ENCODE measurements at places on chromosomes 13 and 19. TPM values are rescaled to one million over a fixed set of nuclear protein-coding genes. Genes with fewer than 3 reads are reported as not detected.

ZNF534 gene
- total RNA-seq = not detected

NKPD1 gene
- total RNA-seq = 0.14 TPM

THSD8 gene
- 29.8 TPM for total RNA-seq

AMER2 gene
- total RNA-seq = not detected

ZNF568 gene
- total RNA-seq = 8.6 TPM

DLL3 gene
- 0.98 TPM for total RNA-seq

SIGLECL1 gene
- not detected for total RNA-seq

DACT3 gene
- total RNA-seq = 1.2 TPM

ZGLP1 gene
- 0.93 TPM for total RNA-seq

SBK2 gene
- total RNA-seq = not detected

LILRA1 gene
- total RNA-seq = not detected

EBPL gene
- 39.5 TPM for total RNA-seq

GRCh38 chr13:19150226-19150625, 31.4 kb downstream of the TUBA3C start:
- no peaks in the 10 kb centered on the region for H3K36me3 ChIP-seq
- no peak for DNase-seq
- no peaks in the 10 kb centered on the region for H3K4me1 ChIP-seq
- H3K4me3 ChIP-seq = no peak overlapping the region

- no peak overlapping the region for H3K27ac ChIP-seq
- H3K36me3 ChIP-seq = no peaks in the 10 kb centered on the region
- H3K4me3 ChIP-seq = no peak overlapping the region
These were observed 43.7 kb downstream of the ZNF557 start for GRCh38 chr19:7113233-7113632.

GRCh38 chr19:13411899-13412298, 94.4 kb downstream of the CACNA1A start:
- no peaks in the 10 kb centered on the region for H3K27me3 ChIP-seq
- H3K4me1 ChIP-seq = no peaks in the 10 kb centered on the region
- no peak overlapping the region for H3K4me3 ChIP-seq
- H3K36me3 ChIP-seq = no peaks in the 10 kb centered on the region

DNA sequence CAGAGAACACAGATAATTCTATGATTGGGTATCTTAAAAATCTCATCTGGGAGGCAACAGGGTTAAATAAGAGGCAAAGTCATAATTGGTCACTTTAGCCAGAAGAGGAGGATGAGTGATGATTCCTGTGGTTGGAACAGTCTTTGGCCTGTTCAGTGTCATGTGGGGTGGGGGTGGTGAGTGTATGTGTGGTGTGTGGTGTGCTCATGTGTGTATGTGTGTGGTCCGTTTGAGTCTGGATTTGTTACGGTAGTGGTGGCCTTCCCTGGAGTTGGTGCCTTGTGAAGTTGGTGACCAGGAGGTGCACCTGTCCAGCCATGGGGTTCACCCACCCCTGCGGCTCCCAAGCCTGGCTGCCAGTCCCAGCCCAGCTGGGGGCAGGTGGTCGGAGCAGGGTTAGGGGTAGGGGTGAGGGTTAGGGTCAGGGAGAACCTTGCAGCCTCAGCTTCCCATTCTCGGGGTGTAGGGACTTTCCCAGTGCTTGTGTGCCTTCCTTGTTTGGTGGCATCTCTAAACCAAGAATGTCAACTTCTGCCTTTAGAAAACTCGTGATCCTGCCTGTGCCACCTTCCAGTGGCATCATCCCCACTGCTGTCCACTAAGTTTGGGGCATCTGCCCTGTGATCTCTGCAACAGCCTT, 97.5 kb downstream of the RAB20 start:
- no peak overlapping the region for H3K4me3 ChIP-seq
- DNase-seq = no peak
- no peaks in the 10 kb centered on the region for H3K4me1 ChIP-seq
- no peaks in the 10 kb centered on the region for H3K36me3 ChIP-seq

- H3K36me3 ChIP-seq = no peaks in the 10 kb centered on the region
- DNase-seq = no peak
- H3K4me1 ChIP-seq = peaks cover 8% of the 10 kb centered on the region
- no peak overlapping the region for H3K27ac ChIP-seq
- peaks cover 80% of the 10 kb centered on the region for H3K27me3 ChIP-seq
These were observed 49.4 kb upstream of the ARHGEF7 start for GRCh38 chr13:111065698-111066097.

- H3K36me3 ChIP-seq = no peaks in the 10 kb centered on the region
- no peaks in the 10 kb centered on the region for H3K27me3 ChIP-seq
- no peak overlapping the region for H3K27ac ChIP-seq
- DNase-seq = no peak
- no peaks in the 10 kb centered on the region for H3K4me1 ChIP-seq
- H3K4me3 ChIP-seq = no peak overlapping the region
These were observed 272.8 kb downstream of the OLFM4 start for GRCh38 chr13:53301449-53301848.

GRCh38 chr19:48991873-48992580, 1.1 kb downstream of the GYS1 start:
- no peaks in the 10 kb centered on the region for H3K27me3 ChIP-seq
- no peak for DNase-seq
- peaks cover 28% of the 10 kb centered on the region for H3K36me3 ChIP-seq
- H3K4me1 ChIP-seq = peaks cover 35% of the 10 kb centered on the region
- peak overlapping the region; percentile 97 for H3K27ac ChIP-seq

GRCh38 chr19:12126707-12127106, 13.4 kb downstream of the ZNF20 start:
- H3K27ac ChIP-seq = no peak overlapping the region
- no peaks in the 10 kb centered on the region for H3K27me3 ChIP-seq
- no peaks in the 10 kb centered on the region for H3K4me1 ChIP-seq
- DNase-seq = no peak
- H3K4me3 ChIP-seq = no peak overlapping the region

DNA sequence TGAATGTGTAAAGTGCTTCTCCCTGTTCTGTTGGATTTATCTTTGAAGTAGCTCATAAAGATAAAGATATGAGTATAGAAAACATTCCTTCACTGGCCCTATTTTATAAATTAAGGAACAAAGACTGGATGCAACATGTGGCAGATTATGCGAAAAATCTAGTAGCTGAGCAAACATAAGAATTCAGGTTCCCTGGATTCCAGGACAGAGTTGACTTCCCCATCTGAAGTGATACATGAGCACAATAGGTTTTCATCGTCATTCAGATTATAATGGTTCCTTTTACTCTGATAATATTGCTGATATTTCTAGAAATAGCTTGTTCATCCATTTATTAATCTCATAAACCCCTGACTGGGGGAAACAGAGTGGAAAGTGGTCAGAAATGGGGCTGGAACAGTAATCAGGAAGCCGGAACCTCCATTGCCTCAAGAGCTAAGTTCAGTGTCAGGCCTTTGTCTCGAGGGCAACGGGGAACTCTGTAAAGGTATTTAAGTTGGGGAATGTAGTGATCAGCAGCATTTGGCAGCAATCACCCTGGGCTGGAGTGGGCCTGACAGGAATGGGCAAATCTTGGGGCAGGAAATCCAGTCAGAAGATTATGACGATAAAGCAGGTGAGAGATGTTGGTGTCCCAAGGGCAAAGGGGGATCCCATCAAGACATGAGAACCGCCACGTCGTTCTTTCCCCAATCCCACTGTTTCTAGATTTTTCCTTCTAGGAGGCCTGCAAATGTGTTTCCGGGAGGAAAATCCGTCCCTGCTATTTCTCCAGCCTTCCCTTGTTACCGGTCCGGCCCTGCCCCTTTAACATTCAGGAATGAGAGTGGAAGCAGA, 232.5 kb upstream of the SERP2 start:
- H3K27me3 ChIP-seq = peaks cover 29% of the 10 kb centered on the region
- DNase-seq = no peak
- H3K27ac ChIP-seq = peak overlapping the region; percentile 84
- peaks cover 12% of the 10 kb centered on the region for H3K4me1 ChIP-seq

- H3K4me1 ChIP-seq = peaks cover 10% of the 10 kb centered on the region
- no peak overlapping the region for H3K4me3 ChIP-seq
- H3K27me3 ChIP-seq = peaks cover 11% of the 10 kb centered on the region
- H3K36me3 ChIP-seq = no peaks in the 10 kb centered on the region
- H3K27ac ChIP-seq = no peak overlapping the region
These were observed 844 bp upstream of the ASPDH start for GRCh38 chr19:50514346-50515167.

- no peaks in the 10 kb centered on the region for H3K27me3 ChIP-seq
- peaks cover 15% of the 10 kb centered on the region for H3K36me3 ChIP-seq
- no peak overlapping the region for H3K4me3 ChIP-seq
- H3K4me1 ChIP-seq = no peaks in the 10 kb centered on the region
- DNase-seq = no peak
These were observed 8.0 kb downstream of the UBXN6 start for GRCh38 chr19:4449639-4450028.

- H3K36me3 ChIP-seq = peaks cover 55% of the 10 kb centered on the region
- H3K27me3 ChIP-seq = no peaks in the 10 kb centered on the region
- no peak overlapping the region for H3K4me3 ChIP-seq
These were observed 21.6 kb downstream of the SLAIN1 start for GRCh38 chr13:77719128-77719527.

- peaks cover 5% of the 10 kb centered on the region for H3K36me3 ChIP-seq
- H3K4me1 ChIP-seq = peaks cover 19% of the 10 kb centered on the region
- DNase-seq = peak; percentile 43
- H3K27ac ChIP-seq = no peak within 1 kb of the TSS
- H3K27me3 ChIP-seq = peaks cover 36% of the 10 kb centered on the region
These were observed at the start of gene THSD1 for GRCh38 chr13:52405767-52406494. Gene THSD1, minus strand, starts transcription at chr13:52406172. Its CDS starts 3,572 bp downstream, at chr13:52402600.

DNA sequence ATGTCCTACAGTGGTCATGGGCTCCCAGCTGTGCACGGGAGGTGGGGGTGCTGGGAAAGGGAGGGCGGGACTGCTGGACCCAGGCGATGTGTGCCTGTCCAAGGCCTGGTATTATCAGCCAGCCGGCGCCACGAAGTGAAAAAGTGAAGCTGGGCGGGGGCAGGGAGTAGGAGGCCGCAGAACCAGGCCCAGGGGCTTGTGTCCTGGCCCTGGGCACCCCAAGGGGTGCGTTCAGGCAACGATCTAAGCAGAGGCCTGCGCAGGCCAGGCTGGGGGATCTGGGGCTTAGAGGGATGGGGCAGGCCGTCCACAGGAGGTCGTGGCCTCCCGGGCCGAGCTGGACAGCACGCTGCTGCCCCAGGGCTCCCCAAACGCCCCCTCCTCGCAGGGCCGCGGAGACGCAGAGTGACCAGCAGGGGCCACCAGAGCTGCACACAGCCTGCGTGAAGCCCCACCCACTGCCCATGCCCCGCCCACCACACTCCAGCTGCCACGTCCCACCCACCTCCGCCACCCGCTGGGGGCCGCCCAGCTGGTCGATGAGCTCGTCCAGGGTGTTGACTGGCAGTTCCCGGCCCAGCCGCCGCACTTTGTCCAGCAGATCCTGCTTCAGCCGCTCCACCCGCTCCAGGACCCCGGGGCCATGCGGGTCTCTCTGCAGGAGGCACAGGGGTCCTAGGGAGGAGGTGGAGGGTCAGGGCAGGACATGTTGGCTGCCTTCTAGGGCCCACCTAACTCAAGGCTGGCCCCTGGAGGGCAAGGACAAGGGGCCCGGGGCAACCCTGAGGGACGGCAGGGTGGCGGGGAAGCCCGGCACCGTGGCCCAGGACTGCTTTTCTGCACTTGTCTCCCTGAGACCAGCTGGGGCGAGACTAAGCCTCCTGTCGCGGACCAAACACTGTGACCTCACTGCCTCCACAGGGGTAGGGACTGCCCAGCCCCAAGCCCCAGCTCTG, 9.5 kb downstream of the GPX4 start:
- H3K4me3 ChIP-seq = no peak overlapping the region
- DNase-seq = peak; percentile 88
- H3K27ac ChIP-seq = no peak overlapping the region
- H3K27me3 ChIP-seq = no peaks in the 10 kb centered on the region

- H3K36me3 ChIP-seq = no peaks in the 10 kb centered on the region
- no peak for DNase-seq
- H3K4me1 ChIP-seq = no peaks in the 10 kb centered on the region
- H3K4me3 ChIP-seq = no peak overlapping the region
- no peak overlapping the region for H3K27ac ChIP-seq
These were observed 17.7 kb upstream of the WASF3 start for GRCh38 chr13:26539738-26540292.

- H3K27ac ChIP-seq = no peak overlapping the region
- H3K36me3 ChIP-seq = no peaks in the 10 kb centered on the region
- H3K4me3 ChIP-seq = no peak overlapping the region
- H3K4me1 ChIP-seq = no peaks in the 10 kb centered on the region
- no peak for DNase-seq
These were observed 471.5 kb downstream of the SLITRK5 start for GRCh38 chr13:88142653-88143052.

DNA sequence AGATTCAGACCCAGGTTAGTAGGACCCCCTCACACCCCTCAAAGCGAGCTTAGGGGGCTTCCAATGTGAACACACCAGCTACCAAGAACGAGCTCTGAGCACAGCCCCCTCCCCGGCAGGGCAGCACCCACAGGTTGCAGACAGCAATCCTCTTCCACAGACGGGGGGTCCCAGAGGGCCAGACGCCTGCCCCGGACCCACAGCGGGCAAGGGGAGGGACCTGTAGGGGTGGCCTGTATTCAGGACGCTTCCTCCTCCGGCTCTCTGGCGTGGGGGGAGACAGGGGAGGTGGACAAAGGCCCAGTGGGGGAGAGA, 4.8 kb downstream of the TTYH1 start:
- peaks cover 15% of the 10 kb centered on the region for H3K4me1 ChIP-seq
- DNase-seq = no peak
- peaks cover 4% of the 10 kb centered on the region for H3K36me3 ChIP-seq

GRCh38 chr13:90896002-90896401, 451.5 kb upstream of the MIR17HG start:
- no peaks in the 10 kb centered on the region for H3K36me3 ChIP-seq
- H3K27ac ChIP-seq = no peak overlapping the region
- H3K4me1 ChIP-seq = no peaks in the 10 kb centered on the region
- H3K27me3 ChIP-seq = no peaks in the 10 kb centered on the region
- no peak overlapping the region for H3K4me3 ChIP-seq

DNA sequence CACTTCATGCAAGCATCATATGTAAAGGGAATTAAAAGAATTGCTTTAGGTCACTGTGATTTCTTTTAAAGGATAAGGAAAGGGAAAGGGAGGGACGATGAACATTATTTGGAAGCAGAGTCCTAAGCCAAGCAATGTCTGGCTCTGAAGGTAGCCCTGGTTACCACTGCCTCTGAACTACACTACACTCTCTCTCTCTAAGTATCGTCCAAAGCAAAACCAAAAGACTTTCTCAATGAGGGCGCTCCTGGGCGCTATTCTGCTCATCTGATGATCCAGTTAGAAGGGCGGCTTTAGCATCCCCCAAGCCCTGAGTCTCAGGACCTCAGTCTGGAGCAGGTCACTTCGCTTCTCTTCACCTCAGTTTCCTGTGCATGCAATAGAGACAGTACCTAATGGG, 26.2 kb downstream of the FOXO1 start:
- H3K4me3 ChIP-seq = no peak overlapping the region
- H3K4me1 ChIP-seq = peaks cover 73% of the 10 kb centered on the region
- no peak overlapping the region for H3K27ac ChIP-seq

Data from activated CD8-positive, alpha-beta memory T cell treated with anti-CD3 and anti-CD28 coated beads, Interleukin-2, amount 10 ng/mL, durations not matched to agents 7 days and 5 days (primary cell).